LoVo (cell line): ENCODE measurements at places on chromosomes 5 and 9.

DNA sequence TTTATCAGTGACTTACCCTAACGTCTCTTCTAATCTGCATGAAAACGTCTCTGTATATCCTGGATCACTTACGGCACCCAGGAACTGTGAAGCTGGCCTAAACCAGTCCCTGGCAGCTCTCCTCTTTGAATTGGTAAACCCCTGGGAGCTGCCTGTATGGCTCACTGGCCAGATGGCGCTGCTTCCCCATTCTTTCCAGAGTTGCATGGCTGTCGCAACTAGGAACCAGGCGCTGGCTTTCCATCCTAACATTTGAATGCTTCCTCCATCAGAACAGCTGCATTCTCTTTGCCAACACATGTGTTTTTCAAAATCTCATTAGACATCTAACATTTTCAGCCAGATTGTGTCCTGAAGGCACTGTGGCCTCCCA, 8.0 kb upstream of the PCA3 start:
- no peak for DNase-seq

DNA sequence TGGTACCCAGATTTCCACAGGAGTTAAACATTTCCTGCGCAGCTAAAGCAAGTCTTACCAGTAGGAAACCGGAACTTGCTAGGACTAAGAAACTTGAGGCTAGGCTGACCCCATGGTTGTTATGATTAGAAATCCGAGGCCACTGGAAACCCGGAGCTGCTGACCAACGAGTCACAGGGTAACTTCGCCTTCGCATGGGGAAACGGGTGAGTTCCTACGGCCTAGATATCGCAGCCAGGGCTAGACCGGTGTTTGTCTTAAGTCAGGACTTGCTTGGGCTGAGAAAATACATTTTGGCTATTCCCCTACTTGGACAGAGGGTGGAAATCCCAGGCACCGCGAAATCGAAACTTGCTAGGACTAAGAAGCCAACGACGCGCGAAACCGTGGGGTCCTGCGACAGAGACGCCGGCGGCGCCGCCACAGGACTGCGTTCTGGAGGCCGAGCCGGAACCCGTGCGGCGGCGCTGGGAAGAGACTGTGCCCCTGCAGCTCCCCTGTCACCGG, 1.6 kb upstream of the ANXA2R start:
- peak; percentile 70 for DNase-seq

DNA sequence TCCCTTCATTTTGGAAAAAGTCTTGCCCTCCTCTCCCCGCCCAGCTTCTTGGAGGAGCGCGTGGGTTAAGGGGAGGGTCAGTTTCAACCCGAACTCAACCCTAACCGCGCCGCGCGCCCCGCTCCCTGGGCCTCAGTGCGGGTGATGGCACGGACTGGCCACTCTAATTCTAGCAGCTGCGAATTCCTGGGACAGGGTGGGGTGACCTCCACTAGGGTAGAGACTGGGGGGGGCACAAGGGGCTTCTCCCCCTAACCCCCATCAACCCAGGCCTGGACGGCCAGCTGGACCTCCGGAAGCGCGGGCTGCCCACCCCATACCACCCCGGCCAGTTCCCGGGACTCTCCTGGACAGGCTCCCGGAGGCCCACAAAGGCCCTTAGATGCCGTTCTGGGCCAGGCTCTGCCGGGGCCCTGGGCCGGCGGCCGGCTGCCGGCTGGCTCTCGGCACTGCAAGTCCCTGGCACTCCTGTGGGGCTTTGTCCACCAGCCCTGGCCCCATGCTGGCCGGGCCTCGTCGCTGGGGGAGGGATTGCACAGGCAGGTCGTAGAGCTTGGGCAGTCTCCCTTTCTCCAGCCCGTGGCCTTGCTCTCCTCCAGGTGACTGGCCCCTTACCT, 7.2 kb upstream of the PSD2 start:
- DNase-seq, result no peak

- DNase-seq, result no peak
These were observed 185.0 kb downstream of the SEMA6A start for GRCh38 chr5:116389601-116390000.

GRCh38 chr9:126027566-126027965, 280.4 kb downstream of the PBX3 start:
- DNase-seq, result no peak

DNA sequence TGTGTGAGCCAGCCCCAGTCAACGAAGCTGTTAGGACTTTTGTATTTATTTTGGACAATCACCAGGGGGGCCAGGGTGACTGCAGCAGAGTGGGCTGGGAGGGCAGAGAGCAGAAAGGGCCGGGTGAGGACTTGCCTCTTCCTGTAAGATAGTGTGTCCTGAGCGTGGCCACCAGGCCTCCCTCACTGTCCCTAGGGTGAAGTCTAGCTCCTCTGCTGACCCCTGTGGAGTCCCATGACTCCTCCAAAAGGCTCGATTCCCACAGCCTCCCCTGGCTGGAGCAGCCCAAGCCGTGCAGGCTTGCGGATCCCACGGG, 147.8 kb downstream of the RXRA start:
- DNase-seq, result no peak

DNA sequence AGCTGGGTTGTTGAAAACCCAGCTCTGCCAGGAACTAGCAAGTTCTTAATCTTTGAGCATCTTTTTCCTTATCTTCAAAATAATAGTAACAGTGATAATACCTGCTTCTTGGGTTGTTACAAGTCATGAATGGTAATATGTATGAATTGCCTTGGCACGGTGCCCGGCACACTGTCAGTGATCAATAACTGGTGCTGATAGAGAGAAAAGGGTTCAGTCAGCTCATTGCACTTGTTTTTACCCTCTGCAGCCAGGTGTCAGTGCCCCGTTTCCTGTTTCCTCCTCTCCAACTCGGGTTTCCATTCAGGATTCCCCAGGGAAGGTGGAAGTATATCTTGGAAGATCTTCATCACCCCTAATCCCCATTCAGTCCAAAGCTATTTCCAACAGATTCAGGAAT, 15.8 kb upstream of the NIPAL4 start:
- no peak for DNase-seq

GRCh38 chr5:91077623-91078022, 305.5 kb downstream of the ARRDC3 start:
- no peak for DNase-seq

GRCh38 chr5:40628407-40628806, 51.3 kb upstream of the PTGER4 start:
- DNase-seq, result no peak

DNA sequence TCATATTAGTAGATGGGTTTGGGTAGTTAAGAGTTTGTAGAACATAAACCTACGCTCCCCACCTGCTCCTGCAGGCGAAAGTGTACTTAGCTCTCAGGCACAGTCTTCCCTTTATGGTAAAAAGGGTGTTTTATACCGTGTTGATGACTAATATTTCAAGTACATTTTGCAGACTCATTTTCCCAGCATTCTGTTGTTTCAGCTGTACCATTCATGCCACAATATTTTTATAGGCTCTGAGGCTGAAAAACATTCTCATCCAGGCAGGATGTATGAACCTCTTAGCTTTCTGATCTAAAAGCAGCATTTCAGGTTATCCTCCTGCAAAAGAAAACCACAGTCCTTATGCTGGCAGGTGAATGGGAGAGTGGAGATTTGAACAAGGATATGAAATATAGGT, 231.4 kb downstream of the NR2F1-AS1 start:
- no peak for DNase-seq

DNA sequence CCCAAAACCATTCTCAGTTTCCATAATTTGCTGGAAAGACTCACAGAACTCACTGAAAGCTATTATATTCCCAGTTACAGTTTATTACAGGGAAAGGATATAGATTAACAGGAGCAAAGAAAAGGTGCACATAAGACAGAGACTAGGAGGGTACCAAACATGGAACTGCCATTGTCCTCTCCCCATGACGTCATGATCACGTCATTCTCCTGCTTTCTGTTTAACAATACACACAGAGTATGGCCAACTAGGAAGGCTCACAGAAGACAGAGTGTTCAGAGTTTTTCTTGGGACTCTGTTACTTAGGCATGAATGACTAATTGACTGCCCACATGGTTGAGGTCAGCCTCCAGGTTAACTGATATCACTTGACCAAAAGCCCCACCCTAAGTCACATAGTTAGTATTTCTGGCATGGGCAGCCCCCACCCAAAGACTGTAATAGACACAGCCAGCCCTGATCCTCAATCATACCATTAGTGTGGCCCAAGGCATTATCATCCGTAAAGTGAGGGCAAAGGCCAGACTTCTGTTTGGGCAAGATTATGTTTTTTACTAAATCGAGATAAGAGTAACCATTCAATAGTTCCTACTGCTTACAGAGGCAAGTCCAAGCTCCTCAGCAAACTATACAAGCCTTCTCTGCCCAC, 353.5 kb upstream of the POU5F2 start:
- DNase-seq, result no peak

DNA sequence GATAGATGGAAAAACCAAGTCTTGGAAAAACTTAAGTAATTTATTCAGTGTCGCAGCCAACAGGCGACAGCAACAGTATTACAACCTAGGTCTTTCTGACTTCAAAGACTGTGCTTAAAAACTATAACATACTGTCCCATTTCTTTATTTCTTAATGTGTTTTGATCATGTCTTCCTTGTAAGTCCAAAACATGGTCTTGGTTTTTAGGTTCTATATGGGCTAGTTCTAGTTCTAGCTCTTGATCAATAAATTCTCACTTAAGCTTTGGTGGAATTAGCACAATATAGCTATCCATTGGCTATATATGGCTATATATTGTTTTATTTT, 69.9 kb downstream of the IQGAP2 start:
- DNase-seq, result no peak

- peak; percentile 35 for DNase-seq
These were observed 91.4 kb upstream of the RANBP6 start for GRCh38 chr9:6106711-6107339.

GRCh38 chr5:32765266-32765665, 54.1 kb downstream of the NPR3 start:
- DNase-seq, result no peak

GRCh38 chr9:73037613-73038012, 84.8 kb upstream of the ALDH1A1 start:
- DNase-seq, result no peak

DNA sequence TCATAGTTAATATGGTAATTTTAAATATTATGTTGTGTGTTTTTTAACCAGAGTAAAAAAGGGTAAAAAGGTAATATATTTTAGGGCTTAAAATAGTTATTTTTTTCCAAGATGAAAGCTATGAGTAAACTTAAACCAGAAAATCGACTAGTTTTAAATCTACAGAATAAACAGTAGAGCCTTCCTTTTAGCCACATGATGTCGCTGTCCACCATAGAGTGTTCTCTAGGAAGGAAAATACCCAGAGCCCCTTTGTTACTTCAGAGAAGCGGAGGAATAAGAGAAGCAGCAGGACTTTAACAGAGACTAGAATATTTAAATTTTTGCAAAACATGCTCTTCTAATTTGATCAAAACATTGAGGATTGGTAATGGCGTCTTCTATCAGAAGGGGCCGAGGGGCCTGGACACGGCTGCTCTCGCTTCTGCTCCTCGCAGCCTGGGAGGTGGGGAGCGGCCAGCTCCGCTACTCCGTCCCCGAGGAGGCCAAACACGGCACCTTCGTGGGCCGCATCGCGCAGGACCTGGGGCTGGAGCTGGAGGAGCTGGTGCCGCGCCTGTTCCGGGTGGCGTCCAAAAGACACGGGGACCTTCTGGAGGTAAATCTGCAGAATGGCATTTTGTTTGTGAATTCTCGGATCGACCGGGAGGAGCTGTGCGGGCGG, at the start of gene PCDHA2:
TSS of gene PCDHA2 (plus strand) at position 258 of the 664 bp plus-strand sequence.
- DNase-seq, result no peak

DNA sequence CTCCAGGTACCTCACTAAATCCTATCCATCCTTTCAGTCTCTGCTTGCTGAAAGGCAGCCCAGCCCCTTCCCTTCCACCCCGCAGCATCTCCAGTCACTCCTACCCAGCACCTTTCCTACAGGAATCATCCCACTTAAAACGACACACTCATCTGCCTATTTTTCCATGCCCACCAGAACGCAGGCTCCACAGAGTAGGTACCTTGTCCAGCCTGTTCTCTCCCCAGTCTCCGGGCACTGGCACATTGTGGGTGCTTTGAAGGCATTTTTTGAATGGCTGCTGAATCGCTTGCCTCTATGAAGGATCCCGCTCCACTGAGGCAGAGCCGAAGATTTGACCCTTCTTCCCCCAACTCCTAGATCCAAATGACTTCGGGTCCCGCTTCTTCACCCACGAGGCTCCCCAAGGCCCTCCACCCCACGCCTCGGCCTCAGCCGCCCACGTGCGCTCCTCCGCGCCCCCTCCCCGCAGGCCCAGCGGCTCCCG, 15.6 kb downstream of the LHX6 start:
- DNase-seq, result no peak

DNA sequence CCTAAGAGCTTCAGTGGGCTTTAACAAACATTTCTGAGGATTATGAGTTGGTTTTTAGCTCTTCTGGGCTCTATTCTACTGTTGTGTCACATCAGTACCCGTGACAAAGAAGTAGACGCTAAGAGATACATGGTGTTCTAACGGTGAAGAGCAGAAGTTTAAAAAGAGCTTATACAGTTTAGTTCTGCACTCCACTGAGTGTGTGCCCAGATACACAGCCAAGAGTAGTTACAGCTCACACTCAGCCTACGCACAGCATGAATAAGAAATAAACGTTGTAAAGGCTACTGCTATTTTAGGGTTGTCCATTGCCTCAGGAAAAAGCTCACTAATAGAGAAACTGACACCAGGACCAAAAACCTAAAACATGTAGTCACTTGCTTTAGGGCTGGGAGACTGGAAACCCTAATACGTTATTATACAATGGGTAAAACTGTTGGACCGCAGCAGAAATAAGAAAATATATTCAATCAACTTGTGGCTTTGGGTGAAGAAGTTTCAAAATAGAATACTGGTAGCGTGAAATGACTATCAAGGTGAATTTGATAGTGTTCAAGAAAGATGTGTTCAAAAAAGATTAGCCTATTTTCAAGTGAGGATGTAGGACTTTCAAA, 34.7 kb downstream of the PSIP1 start:
- no peak for DNase-seq

DNA sequence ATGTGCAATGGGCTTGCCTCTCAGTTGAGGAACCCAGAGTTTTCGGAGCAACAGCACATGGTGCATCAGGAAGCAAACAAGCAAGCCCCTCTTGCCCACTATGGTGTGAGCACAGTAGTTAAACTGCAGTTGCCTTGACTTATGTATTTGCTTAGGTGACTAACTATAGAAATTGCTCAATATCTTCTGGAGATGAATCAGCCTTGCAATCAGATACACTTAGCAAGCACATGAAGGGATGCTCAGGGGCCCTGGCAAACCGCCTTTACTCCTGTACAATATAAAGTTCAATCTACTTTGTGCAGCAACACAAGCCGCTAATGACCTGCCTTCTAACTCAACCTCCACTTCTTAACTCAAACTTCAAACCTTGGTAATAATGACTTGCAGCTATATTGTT, 581.7 kb upstream of the RIOK2 start:
- DNase-seq, result no peak

DNA sequence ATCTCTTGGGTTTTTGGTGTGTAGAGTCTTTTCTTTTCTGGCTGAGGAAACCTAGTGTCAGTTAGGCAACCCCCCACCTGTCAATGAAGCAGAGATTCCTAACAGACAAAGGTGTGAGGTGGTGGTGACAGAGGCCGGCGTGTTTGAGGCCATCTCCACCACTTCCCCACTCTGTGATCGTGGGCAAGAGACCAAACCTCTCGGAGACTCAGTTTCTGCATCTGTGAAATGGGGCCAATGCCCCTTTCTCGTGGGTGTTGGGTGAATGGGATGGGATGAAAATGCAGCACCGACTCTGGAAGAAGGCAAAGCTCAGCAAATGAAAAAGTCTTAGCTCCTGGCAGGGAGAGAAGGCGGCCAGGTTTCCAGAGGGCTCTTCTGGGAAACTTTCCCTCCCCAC, 807 bp downstream of the FAM163B start:
- no peak for DNase-seq
